ENCODE measurements at places on chromosomes 11 and 22.

DNA sequence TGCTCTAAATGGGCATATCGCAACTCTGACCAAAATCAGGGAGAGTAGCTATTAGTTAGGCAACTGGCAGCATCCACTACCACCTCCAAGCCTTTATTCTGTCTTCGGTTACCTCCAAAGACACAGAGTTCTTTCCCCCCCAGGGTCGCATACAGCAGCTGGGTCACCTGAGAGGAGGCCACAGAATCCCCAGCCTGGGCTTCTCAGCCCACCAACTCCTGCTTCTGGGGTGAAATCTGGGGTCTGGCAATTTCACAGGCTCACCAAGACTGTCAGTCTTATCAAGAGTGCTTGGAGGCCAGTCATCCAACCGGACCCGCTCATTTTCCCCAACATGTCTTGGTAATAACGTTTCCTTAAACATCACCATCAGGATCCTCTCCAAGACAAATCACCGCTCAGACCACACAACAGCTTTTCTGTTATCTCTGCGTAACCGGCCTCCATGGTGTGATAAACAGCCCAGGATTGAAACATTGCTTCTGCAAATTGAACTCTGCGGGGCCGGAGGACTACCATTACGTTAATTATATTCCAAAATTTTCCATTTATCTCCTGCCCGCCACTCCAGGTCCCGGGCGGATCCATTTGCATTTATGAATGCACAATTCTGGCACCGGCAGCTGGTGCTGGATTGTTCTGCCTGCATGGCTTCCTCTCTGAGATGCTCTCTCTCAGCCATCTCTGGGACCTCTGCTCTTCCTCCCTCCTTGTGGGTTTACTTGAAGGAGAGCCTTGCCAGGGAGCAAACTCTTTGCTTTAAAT, 35.6 kb downstream of the RTL6 start:
- DNase-seq, result no peak

DNA sequence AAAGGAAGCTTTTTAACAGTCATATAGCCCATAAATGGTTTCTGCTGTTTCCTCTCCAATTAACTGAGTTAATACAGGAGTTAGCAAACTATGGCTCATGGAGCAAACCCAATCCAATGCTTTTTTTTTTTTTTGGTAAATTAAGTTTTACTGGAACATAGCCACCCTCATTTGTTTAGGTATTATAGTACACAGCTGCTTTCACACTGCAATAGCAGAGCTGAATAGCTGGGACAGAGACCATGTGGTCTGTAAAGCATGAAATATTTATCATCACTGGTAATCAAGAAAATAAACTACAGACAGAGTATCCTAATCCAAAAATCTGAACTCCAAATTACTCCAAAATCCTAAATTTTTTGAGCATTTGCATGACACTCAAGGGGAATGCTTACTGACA, 53.7 kb downstream of the RDX start:
- DNase-seq, result no peak

- DNase-seq, result no peak
Observed at GRCh38 chr11:67396259-67396581, 4.4 kb downstream of the RAD9A start.

DNA sequence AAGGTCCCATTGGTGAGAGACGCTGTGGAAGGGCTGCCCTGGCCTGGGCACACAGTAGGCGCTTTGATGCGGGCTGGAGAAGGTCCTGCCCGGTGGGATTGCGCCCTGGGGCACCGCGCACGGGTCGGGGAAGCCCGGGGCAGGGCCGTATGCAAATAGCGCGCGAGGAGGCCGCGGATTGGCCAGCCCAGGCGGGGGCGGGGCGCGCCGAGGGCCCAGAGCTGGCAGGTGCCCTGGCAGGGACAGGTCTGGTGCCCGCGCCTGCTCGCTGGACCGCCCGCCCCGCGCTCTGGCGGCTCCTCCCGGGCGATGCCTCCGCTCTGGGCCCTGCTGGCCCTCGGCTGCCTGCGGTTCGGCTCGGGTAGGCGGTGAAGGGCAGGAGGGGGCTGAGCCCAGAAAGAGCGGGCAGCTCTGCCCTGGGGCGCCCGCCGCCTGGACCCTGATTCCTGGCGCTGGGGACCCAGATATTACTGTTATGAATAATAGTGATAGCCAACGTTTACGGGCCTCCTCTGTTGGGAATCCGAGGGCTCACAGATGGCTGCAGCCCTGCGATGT, at the start of gene UPK3A:
TSS of gene UPK3A (plus strand) at position 245 of the 558 bp plus-strand sequence. CDS start at position 310, 65 bp downstream.
- DNase-seq, result no peak

DNA sequence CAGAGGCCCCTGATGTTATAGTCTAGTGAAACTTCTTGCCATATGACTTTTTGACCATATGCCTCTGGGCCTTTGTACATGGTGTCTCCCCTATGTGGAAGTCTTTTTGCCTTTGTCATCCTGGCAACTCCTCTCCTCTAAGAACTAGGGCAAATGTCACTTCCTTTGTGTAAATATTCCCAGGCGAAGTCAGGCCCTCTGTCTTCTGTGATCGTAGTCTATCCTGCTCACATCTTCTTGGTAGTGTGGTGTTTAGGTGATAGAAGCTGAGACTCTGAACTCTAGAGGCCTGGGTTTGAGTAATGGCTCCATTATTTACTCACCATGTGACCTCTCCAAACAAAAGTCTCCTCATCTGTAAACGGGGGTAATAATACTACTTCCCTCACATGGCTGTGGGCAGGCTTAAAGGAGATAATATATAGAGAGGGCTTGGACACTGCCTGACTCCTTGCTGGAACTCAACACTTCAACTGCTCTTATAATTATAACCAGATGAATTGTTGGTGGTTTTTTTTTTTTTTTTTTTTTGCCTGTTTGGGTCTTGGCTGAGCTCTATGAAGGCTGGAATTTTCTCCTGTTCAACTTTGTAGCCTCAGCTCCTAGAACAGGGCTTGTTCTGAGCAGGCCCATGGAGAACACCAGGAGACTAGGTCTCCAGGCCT, 43.8 kb downstream of the INSC start:
- DNase-seq, result peak; percentile 52
